ENCODE measurements at places on chromosomes 13 and 19. TPM values are rescaled to one million over a fixed set of nuclear protein-coding genes. Genes with fewer than 3 reads are reported as not detected.

FARP1 gene
- 5.8 TPM for total RNA-seq

PSG11 gene
- total RNA-seq: 0.05 TPM

ALDH16A1 gene
- 28.5 TPM for total RNA-seq

GRCh38 chr13:83100237-83100636 is 782.0 kb downstream of the SLITRK1 start:
- no peak overlapping the region for H3K27ac ChIP-seq
- H3K4me1 ChIP-seq: no peaks in the 10 kb centered on the region
- H3K27me3 ChIP-seq: no peaks in the 10 kb centered on the region
- H3K4me3 ChIP-seq: no peak overlapping the region
- no peaks in the 10 kb centered on the region for H3K36me3 ChIP-seq

DNA sequence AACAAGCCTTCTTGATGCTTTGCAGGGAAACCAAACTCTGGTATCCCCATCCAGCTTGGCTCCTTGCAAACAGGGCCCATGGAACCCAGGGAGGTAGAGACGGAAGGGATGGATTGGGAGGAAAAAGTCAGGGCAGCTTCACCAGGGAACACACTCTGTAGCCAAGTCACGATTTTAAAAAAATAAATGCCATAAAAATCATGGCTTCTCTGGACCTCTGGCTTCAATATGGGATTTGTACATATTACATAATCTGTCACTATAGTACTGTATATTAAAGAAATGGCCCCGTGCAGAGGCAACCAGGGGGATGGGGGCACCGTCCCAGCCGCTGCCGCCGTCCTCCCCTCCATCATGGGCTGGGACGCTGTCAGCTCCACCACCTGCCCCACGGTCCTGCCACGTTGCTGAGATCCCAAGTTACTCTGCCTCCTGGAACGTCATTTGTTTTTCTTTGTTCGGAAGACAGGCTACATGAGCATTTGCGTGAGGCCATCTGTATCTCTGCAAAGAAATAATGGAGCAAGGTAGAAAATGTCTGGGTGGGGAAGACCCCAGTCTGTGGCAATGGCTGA is 313.3 kb downstream of the ZNF536 start:
- no peak overlapping the region for H3K4me3 ChIP-seq
- peaks cover 3% of the 10 kb centered on the region for H3K27me3 ChIP-seq
- no peaks in the 10 kb centered on the region for H3K4me1 ChIP-seq
- no peak overlapping the region for H3K27ac ChIP-seq

DNA sequence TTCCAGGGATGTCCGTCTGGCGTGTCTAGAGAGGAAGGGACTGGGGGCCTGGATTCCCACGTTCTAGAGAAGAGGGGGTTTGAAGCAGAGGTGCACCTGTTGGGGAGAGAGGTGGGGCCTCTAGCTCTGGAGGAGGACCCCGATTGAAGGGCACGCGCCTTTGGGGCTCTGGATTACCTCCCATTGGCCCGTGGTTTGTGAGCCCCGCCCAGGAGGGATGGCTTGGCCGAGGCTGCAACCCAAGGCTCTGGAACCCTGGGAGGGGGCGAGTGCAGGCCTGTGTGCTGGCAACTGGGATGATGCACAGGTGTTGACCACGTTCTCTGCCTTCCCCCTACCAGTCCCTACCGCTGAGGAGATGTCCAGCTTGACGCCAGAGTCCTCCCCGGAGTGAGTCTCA is 20.2 kb downstream of the TMEM150B start:
- H3K4me3 ChIP-seq: no peak overlapping the region
- H3K27ac ChIP-seq: no peak overlapping the region
- peaks cover 9% of the 10 kb centered on the region for H3K36me3 ChIP-seq
- no peaks in the 10 kb centered on the region for H3K27me3 ChIP-seq

Measured in thymus (tissue), 14 donors.